ENCODE measurements at places on chromosomes 1 and 21. TPM values are rescaled to one million over a fixed set of nuclear protein-coding genes. Genes with fewer than 3 reads are reported as not detected.
A peak's percentile ranks its signal among the peaks of the same experiment; 100 is the strongest.

Gene FCRLB
- total RNA-seq, result 1.2 TPM

Gene ERICH3
- not detected for total RNA-seq

Gene NTMT2
- not detected for total RNA-seq

- no peak overlapping the region for H3K27ac ChIP-seq
- H3K36me3 ChIP-seq, result no peaks in the 10 kb centered on the region
- H3K27me3 ChIP-seq, result no peaks in the 10 kb centered on the region
- H3K4me3 ChIP-seq, result no peak overlapping the region
- DNase-seq, result no peak
- H3K4me1 ChIP-seq, result no peaks in the 10 kb centered on the region
Measured at GRCh38 chr1:222970711-222971110, 155.9 kb downstream of the DISP1 start.

DNA sequence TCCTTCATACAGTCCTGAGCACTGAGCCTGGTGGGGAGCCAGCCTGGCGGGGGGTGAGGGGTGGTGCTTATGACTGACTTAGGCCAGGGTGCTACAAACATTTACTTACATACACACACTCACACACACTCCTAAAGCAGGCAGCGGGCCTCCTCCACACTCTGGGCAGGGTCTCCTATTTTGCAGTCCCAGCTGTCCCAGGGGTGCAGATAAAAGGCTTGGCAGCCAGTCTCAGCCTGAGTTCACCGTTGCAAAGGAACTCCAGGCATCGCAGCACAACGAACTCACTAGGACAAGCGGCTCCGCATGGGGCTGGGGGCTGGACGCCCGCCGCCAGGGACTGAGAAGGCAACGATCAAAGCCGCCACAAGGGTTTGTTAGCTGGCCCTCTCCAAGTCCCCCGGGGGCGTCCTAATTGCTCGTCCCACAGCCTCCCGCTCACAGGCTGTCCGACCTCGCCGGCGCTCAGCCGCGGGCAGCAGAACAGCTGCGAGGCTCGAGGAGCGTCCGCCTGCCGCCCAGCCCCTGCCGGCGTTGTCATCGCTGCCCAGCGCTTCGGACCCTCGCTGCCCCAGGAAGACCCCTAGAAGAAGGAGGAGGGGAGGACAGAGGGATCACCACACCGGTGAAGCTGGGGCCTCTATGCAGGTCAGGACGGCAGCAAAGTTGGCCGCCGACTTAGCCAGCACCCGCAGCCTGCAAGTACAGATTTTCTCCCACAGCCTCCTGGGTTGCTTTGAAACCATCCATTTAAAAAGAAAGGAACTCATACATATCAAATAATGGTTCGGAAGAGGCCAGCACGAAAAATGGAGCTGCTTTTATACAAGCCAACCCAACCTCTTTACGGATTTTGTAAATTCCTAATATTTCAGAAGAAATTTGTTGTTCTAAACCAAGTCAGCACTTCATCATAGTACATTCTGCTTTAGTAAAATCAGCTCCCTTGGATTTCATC lies 6.2 kb downstream of the BARHL2 start:
- peaks cover 11% of the 10 kb centered on the region for H3K27me3 ChIP-seq
- H3K27ac ChIP-seq, result no peak overlapping the region
- DNase-seq, result no peak
- H3K4me3 ChIP-seq, result no peak overlapping the region
- H3K36me3 ChIP-seq, result no peaks in the 10 kb centered on the region

DNA sequence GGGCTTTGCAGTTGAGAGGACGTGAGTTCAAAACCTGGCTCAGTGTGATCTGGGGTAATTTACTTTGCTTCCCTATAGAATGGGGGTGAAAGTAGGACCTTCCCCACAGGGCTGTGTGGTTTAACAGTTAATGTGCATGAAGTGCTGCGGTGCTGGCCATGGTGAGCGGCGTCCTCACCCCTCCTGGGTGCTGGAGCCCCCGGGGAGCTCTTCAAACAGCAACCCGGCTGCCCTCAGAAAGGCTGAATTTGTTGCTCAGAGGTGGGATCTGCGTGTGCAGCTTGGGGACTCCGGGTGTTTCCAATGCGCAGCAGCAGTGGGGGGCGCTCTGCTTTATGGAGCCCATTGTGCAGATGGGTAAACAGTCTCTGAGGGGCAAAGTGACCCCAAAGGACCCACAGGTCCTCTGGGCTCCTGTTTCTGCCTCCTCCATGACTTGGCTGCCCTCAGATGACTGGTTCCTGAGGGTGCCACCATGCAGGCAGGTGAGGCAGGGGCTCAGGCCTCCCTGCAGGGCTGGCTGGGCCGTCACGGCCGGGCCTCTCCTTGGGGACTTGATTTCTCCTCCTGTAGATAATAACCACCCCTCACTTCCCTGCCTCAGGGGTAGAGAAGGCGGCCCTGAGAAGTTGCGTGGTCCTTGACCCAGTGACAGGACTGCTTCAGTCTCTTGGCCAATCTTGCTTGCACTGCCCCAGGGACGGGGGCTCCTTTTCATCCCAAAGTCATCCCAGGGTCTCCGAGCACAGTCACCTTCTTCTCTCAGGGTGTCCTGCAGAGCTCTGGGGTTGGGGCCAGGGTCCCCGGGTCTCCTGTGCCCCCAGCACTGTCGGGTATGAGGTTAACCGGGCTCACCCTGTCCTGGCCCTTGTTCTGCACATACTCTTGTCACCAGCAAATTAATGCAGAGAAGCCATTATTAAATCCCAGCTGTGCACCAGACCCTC lies 40.3 kb downstream of the DMRTB1 start:
- no peaks in the 10 kb centered on the region for H3K36me3 ChIP-seq
- H3K4me1 ChIP-seq, result no peaks in the 10 kb centered on the region
- no peak for DNase-seq
- H3K27me3 ChIP-seq, result no peaks in the 10 kb centered on the region
- H3K27ac ChIP-seq, result no peak overlapping the region

- H3K36me3 ChIP-seq, result no peaks in the 10 kb centered on the region
- H3K27ac ChIP-seq, result peak overlapping the region; percentile 78
- H3K4me3 ChIP-seq, result peak overlapping the region; percentile 80
- no peak for DNase-seq
Measured at GRCh38 chr1:50978852-50979781, 9.1 kb downstream of the CDKN2C start.

- no peaks in the 10 kb centered on the region for H3K36me3 ChIP-seq
- H3K27me3 ChIP-seq, result no peaks in the 10 kb centered on the region
- H3K4me3 ChIP-seq, result no peak overlapping the region
Measured at GRCh38 chr1:109806733-109807400, 43.1 kb upstream of the EPS8L3 start.

DNA sequence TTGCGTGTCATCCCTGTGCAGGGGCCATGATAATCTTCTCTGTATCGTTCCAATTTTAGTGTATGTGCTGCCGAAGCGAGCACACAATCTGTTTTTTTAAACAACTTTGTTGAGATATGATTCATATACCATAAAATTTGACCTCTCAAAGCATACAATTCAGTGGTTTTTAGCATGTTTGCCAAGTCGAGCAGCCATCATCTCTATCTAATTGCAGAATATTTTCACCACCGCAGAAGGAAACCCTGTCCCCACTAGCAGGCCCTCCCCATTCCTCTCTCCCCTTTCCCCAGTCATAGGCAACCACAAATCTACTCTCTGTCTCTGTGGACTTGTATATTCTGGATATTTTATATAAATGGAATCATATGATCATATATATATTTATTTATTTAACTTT lies 78.7 kb upstream of the TINAGL1 start:
- no peaks in the 10 kb centered on the region for H3K27me3 ChIP-seq
- H3K27ac ChIP-seq, result no peak overlapping the region
- DNase-seq, result no peak

GRCh38 chr1:164774819-164775654 lies 216.1 kb downstream of the PBX1 start:
- peaks cover 20% of the 10 kb centered on the region for H3K4me1 ChIP-seq
- peak overlapping the region; percentile 83 for H3K27ac ChIP-seq
- H3K36me3 ChIP-seq, result no peaks in the 10 kb centered on the region
- no peaks in the 10 kb centered on the region for H3K27me3 ChIP-seq

DNA sequence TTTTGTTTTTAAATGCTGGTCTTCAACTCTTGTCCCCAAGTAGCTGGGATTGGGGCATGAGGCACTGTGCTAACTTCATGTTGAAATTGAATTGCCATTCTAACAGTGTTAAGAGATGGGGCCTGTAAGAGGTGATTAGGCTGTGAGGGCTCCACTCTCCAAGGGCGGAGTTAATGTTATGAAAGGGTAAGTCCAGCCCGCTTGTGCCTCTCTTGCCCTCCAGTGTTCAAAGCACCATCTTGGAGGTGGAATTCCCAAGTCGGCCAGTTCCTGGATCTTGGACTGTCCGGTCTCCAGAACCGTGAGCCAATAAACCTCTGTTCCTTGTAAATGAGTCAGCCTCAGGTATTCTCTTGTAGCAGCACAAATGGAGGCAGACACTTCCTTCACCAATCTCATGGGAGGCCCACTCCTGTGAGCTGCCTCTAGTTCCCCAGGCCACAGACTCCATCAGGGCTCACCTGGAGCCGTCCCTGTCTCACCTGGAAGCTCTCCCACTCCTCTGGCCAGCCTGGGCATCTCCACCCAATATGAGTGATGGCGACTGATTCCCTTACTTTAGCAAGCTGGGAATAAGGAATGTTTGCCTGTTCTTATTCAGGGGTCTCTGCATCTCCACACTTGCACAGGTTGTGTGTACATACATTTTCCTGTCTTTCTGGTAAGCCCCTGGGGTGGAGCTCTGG lies 15.5 kb downstream of the IBA57 start:
- H3K27ac ChIP-seq, result no peak overlapping the region
- no peaks in the 10 kb centered on the region for H3K36me3 ChIP-seq
- DNase-seq, result no peak
- H3K4me3 ChIP-seq, result no peak overlapping the region
- no peaks in the 10 kb centered on the region for H3K4me1 ChIP-seq

- H3K4me1 ChIP-seq, result peaks cover 49% of the 10 kb centered on the region
- no peak overlapping the region for H3K4me3 ChIP-seq
- no peaks in the 10 kb centered on the region for H3K36me3 ChIP-seq
- H3K27me3 ChIP-seq, result no peaks in the 10 kb centered on the region
- DNase-seq, result no peak
Measured at GRCh38 chr1:206672011-206672688, 12.6 kb upstream of the MAPKAPK2 start.

Data from esophagus squamous epithelium (tissue), 5 donors.